GM12878 (cell line): ENCODE measurements at places on chromosomes 16 and 17. TPM values are rescaled to one million over a fixed set of nuclear protein-coding genes. Genes with fewer than 3 reads are reported as not detected.

The KCNH4 gene
- total RNA-seq: 0.19 and 0.26 TPM in 2 replicates

The EVPLL gene
- total RNA-seq: not detected in 2 replicates

The FOXO3B gene
- 1.3 TPM in 2 replicates for total RNA-seq

The TEX2 gene
- total RNA-seq: 18.8 and 21.5 TPM in 2 replicates

The CLDN9 gene
- total RNA-seq: not detected in 2 replicates

The SAMD14 gene
- 1.3 and 1.7 TPM in 2 replicates for total RNA-seq

The FOXF1 gene
- not detected in 2 replicates for total RNA-seq

The PRSS27 gene
- 0.97 and 1.8 TPM in 2 replicates for total RNA-seq

The REXO5 gene
- 9.3 and 9.4 TPM in 2 replicates for total RNA-seq

The TBC1D26 gene
- not detected in 2 replicates for total RNA-seq

- no peaks in the 10 kb centered on the region for H3K36me3 ChIP-seq
- DNase-seq: no peak
- H3K4me3 ChIP-seq: no peak overlapping the region
- H3K27me3 ChIP-seq: no peaks in the 10 kb centered on the region
- H3K4me1 ChIP-seq: peaks cover 12% of the 10 kb centered on the region
- H3K27ac ChIP-seq: no peak overlapping the region
Observed at GRCh38 chr17:80151333-80151732, 4.4 kb upstream of the EIF4A3 start.

DNA sequence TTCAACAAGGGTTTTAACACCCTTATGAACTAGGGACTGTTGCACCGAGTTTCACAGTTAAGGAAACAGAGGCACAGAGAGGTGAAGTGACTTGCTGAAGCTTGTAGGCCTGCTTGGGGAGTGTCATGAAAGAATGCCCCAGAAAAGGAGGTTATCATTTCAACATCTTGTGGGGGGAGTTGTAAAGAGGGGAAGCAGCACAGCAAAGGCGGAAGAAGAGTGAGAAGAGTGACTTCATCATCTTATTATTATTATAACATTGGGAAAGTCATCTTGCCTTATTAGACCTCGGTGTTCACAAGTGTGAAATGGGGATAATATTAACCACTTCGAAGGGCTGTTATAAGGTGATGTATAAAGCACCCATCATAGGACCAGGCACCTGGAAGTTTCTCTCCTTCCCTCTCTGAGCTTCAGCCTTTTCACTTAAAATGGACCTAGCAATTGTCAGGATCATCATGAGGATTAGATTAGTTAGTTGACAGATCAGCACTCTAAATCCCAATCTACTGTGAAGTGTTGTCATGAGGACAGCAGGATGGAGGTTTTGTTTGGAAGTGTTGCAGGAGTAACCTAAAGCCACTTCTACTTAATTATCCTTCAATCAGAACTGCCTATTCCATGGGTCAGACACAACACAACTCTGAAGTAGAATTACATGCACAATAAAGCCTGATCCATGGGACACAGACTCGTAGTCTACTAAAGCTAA, 2.3 kb downstream of the CCL4 start:
- H3K4me3 ChIP-seq: no peak overlapping the region
- no peaks in the 10 kb centered on the region for H3K27me3 ChIP-seq
- H3K4me1 ChIP-seq: peaks cover 19% of the 10 kb centered on the region
- H3K27ac ChIP-seq: no peak overlapping the region
- H3K36me3 ChIP-seq: no peaks in the 10 kb centered on the region

GRCh38 chr16:17572145-17572544, 101.4 kb upstream of the XYLT1 start:
- H3K4me1 ChIP-seq: no peaks in the 10 kb centered on the region
- DNase-seq: no peak
- H3K36me3 ChIP-seq: no peaks in the 10 kb centered on the region
- H3K27me3 ChIP-seq: no peaks in the 10 kb centered on the region; the same call in 1 of the 2 replicates
- no peak overlapping the region for H3K27ac ChIP-seq
- H3K4me3 ChIP-seq: no peak overlapping the region

GRCh38 chr17:65173976-65174683, 37.0 kb downstream of the RGS9 start:
- DNase-seq: no peak
- peaks cover 33% of the 10 kb centered on the region for H3K4me1 ChIP-seq
- H3K36me3 ChIP-seq: no peaks in the 10 kb centered on the region
- no peak overlapping the region for H3K27ac ChIP-seq

DNA sequence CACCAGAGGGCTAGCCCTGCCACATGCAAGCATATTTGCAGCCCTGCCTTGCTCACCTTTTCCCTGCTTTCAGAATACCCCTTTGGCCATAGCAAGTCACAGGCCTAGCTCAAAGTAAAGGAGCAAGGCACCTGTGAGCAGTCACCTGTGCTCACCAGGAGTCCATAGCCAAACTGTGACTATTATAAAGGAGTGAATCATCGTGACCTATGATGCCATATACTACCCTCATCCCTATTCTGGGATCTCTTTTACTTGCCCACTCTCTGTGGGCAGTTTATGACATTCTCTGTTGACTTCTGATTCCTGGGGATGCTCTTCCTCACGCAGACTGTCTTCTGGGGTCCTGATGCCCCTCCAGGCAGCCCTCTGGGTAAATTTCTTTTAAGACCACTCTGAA, 200.5 kb upstream of the NLRP1 start:
- no peaks in the 10 kb centered on the region for H3K36me3 ChIP-seq
- H3K27ac ChIP-seq: no peak overlapping the region
- H3K4me1 ChIP-seq: peaks cover 19% of the 10 kb centered on the region
- DNase-seq: no peak
- H3K4me3 ChIP-seq: no peak overlapping the region

- no peaks in the 10 kb centered on the region for H3K36me3 ChIP-seq
- H3K4me1 ChIP-seq: no peaks in the 10 kb centered on the region
- no peak overlapping the region for H3K27ac ChIP-seq
- H3K27me3 ChIP-seq: no peaks in the 10 kb centered on the region
- DNase-seq: no peak
Observed at GRCh38 chr16:1890024-1890707, 18.2 kb upstream of the MEIOB start.

DNA sequence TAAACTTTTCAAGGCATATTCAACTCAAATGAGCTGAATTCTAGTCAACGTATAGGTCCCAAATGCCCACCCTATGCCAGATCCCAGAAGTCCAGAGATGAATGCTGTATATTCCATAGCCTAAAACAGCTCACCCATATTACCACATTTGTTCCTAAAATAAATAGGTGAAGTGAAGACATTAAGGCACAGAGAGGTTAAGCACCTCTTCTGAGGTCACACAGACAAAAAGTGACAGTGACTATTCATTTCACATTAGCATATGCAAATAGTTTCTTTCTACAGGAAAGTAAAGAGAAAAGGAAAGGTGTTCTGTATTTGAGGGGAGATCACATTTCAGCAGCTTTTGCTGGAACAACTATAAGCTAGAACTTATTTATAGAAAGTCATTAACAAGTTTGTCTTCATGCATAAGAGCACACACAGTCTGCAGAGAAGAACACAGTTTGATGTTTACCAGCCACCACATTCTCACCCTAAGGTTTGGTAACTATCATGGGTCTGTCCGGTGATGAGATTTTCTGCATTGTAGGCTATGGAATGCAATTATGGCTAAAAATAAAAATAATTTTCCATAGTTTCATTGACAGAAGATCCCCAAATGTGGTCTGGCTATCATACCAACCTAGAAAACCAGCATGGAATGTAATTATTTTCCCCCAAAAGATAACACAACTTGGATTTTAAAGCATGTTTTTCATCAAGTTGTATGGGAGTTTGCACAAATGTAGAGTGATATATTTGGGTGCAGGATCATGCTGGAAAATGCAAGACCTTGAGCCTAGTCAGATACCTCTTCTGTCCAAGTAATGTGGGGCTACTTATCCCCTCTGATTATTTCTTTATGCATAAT, 402.1 kb downstream of the UTP18 start:
- no peak overlapping the region for H3K27ac ChIP-seq
- no peaks in the 10 kb centered on the region for H3K36me3 ChIP-seq
- H3K4me3 ChIP-seq: no peak overlapping the region
- H3K27me3 ChIP-seq: no peaks in the 10 kb centered on the region

DNA sequence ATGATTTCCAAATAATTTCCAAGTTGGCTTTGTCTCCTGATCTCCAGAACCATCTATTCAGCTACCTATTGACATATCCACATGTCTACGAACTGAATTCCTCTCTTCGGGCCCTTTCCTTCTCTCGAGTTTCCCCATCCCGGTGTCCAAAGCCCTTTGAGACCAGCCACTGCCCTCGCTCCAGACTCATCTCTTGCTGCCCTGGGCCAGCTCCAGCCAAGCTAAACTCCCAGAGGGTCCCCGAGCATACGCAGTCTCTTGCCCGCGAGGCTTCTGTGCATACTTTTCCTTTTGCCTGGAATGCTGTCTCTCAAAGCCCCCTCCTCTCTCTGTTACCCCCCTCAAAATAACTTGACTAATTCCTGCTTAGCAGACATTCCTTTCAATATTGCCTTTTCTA, 27.2 kb upstream of the TBX2 start:
- no peak overlapping the region for H3K4me3 ChIP-seq
- no peaks in the 10 kb centered on the region for H3K27me3 ChIP-seq
- H3K27ac ChIP-seq: no peak overlapping the region
- no peak for DNase-seq
